ENCODE measurements at places on chromosomes 5 and 9.
A peak's percentile ranks its signal among the peaks of the same experiment; 100 is the strongest.

GRCh38 chr5:172007175-172008110 is 1.0 kb upstream of the FBXW11 start:
- DNase-seq: no peak

- DNase-seq: no peak
These were observed 6.8 kb upstream of the SPTLC1 start for GRCh38 chr9:92122061-92122460.

DNA sequence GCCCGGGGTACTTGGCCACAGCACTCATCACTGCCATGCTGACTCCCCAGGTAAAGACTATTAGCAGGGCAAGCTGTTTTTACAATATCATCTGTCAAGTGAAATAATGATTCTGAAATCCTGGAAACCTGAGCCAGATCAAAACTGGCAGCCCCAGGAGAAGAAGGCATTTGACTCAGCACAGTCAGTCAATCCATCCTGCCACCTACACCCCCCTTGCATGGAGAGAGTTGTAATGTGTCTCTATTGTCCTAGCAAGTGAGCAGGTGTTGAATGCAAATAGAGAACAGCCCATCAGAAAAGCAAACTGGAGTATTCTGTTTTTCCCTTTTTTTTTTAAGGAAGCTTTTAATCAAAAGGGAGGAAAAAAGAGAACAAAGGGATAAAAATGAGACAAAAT is 291.2 kb downstream of the BRINP1 start:
- DNase-seq: no peak

DNA sequence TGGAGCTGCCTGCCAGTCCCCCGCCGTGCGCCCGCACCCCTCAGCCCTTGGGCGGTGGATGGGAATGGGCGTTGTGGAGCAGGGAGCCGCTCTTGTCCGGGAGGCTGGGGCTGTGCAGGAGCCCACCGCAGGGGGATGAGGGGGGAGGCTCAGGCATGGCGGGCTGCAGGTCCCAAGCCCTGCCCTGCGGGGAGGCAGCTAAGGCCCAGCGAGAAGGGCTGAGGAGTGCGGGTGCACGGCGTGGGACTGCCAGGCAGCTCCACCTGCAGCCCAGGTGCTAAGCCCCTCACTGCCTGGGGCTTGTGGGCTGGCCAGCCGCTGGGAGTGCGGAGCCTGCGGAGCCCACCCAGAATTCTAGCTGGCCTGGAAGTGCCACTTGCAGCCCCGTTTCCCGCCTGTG is 991.7 kb upstream of the ARRDC3 start:
- DNase-seq: no peak

DNA sequence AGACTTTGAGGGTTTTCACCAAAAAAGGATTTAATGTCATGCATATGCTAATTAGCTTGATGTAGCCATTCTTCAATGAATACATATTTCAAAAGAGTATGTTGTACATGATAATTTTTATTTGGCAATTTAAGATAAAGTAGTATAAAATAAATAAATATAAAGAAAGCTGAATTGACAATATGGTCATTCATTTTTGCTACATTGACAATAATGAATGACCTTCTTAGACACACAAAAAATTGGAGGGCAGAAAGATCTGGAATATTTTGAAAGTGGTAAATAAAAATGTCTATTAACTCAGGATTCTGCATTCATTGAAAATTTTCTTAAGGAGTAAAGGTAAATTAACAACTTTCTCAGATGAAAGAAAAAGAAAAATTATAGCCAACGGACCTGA is 324.8 kb upstream of the FTMT start:
- no peak for DNase-seq

GRCh38 chr5:146068977-146069779 is 36.2 kb downstream of the PLAC8L1 start:
- no peak for DNase-seq

DNA sequence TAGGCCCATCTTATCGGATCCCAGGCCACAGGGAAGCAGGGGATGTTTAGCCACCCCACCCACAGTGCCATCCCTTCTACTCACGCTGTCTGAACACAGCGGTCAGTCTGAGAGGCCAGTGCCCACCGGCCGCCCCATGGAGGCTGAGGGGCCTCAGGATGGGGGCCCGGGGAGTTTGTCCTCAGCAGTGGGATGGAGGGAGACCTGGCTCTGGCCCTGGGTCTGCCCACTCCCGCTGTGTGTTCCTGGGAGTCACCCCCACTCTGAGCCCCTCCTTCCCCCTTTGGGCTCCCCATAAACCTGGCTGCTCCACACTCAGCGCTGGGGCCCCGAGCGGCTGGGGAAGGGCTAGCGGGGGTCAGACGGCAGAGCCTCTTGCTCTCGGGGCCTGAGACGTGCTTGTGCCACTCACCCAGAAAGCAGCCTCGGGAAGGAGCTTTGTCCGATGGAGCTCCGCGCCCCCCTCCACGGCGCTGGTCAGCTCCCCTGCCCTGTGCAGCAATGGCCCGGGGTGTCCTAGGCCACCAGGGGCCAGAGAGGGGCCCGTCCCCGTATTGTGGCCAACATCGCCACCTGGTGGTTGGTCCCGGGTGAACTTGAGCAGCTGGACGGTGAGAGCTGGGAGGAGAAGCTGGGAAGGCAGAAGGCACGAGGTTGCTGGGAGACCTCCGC is 10.9 kb upstream of the LAMC3 start:
- peak; percentile 3 for DNase-seq

DNA sequence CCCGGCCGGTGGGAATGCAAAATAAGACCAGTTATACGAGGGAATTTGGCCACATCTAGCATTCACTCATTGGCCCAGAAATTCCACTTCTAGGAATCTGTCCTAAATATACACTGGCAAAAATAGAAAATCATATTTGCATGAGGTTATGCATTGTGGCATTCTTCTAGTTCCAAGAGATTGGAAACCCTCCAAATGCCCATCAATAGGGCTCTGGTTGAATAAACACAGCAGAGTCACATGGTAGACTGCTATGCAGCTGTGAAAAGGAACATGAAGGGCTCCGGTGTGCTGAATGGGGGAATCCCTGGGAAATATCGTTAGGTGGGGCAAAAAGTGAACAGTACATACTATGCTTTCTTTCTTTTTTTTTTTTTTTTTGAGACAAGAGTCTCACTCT is 36.8 kb downstream of the PTGES start:
- DNase-seq: no peak

GRCh38 chr5:64576250-64576649 is 70.4 kb downstream of the RGS7BP start:
- no peak for DNase-seq

DNA sequence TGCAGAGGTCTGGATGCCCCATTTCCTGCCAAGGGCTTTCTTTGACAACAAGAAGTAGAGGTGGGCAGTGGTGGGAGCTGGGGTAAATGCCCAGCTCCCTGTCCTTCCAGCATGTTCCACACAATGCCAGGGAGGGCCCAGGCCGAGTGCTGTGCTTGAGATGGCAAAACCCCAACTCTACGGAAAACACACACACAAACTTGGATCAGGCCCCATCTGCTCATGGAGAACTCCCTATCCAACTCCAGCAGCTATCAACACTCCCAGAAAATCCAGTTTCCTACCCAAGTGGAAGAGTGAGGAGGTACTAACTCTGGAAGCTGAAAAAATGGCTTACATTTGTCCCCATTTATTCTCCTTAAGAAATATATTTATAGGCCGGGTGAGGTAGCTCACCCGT is 61.1 kb upstream of the FUBP3 start:
- no peak for DNase-seq

GRCh38 chr9:27042476-27042875 is 37.0 kb upstream of the LRRC19 start:
- no peak for DNase-seq

- peak; percentile 40 for DNase-seq
These were observed 142.6 kb downstream of the PBX3 start for GRCh38 chr9:125889476-125890419.

DNA sequence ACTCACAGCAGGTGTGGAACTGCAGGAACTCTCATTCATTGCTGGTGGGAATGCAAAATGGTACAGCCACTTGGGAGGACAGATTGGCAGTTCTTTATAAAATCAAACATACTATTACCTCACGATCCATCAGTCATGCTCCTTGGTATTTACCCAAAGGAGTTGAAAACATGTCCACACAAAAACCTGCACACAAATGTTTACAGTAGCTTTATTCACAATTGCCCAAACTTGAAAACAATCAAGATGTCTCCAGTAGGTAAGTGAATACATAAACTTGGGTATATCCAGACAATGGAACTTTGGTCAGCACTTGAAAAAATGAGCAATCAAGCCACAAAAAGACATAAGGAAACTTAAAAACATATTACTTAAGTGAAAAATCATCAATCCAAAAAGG is 215.5 kb downstream of the IRX1 start:
- DNase-seq: no peak

GRCh38 chr9:89853931-89854330 is 249.1 kb downstream of the GADD45G start:
- DNase-seq: no peak

- no peak for DNase-seq
These were observed 407.7 kb upstream of the GRAMD2B start for GRCh38 chr5:126015235-126016181.

- peak; percentile 41 for DNase-seq
These were observed 26.2 kb downstream of the IRF1 start for GRCh38 chr5:132464156-132464939.

- no peak for DNase-seq
These were observed 141.7 kb downstream of the SV2C start for GRCh38 chr5:76224898-76225297.

- DNase-seq: no peak
These were observed 7.2 kb downstream of the GABBR2 start for GRCh38 chr9:98701576-98701975.

DNA sequence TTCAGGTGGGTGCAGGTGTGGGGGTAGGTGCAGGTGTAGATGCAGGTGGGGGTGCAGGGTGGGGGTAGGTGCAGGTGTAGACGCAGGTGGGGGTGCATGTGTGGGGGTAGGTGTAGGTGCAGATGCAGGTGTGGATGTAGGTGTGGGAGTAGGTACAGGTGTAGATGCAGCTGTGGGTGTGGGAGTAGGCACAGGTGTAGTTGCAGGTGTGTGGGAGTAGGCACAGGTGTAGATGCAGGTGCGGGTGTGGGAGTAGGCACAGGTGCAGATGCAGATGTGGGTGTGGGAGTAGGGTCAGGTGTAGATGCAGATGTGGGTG is 94.6 kb downstream of the PHF2 start:
- no peak for DNase-seq

DNA sequence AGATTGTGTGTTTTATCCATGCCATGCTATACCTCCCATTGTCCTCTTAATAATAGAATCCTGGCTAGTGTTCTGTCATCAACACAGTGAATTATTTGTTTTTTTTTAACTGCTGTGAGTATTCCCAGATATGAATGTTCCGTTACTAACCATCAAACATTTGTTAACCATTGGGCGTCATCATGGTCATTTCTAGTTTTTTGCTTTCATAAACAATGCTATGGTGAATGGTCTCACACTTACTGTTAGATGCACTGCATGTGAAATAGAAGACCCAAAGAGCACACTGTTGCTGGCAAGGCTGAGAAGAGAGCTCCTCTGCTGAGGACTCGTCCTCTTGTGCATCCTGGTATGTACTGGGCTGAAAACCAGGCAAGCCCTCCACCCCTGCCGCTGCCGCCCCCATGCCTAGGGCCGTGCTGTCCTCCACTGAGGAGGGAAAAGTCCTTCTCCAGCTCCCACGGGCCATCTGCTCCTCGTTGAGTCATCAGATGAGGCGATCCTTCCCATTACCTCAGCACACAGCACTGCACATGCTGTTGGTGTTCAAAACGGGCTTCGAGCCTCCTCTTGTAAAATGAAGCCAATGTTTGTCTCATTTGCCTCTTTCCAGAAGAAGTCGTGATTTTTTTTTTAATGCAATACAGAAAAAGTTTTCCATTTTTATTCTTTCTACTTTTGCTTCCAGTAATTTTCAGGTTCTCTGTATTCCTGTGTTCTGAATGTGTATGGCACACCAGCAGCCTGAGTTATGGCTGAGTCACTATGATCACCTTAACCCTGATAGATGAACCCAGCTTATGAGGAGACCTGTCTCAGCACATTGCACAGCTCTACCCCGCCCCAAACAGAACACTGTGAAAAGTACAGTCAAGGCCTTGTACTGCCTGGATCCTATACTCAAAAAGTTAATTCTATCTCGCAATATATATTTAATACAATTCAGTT is 219.0 kb downstream of the AOPEP start:
- no peak for DNase-seq

DNA sequence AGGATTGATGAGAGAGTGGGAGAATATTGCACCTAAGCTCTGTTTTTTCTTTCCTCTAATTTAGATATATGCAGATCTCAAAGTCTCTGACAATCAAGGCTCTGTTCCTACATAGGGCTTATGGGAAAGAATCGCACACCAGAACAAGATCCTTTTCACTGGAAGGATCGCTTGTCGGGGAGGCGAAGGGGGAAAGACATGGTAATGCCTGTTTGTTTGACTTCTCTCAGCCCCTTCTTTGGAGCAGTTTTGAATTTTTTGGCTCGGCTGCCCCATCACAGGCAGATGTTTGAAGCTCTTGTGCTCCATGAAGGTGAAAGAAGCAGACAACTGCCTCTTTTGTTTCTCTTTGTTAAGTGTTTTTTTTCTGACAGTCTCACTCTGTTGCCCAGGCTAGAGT is 599.9 kb upstream of the ZNF608 start:
- no peak for DNase-seq

DNA sequence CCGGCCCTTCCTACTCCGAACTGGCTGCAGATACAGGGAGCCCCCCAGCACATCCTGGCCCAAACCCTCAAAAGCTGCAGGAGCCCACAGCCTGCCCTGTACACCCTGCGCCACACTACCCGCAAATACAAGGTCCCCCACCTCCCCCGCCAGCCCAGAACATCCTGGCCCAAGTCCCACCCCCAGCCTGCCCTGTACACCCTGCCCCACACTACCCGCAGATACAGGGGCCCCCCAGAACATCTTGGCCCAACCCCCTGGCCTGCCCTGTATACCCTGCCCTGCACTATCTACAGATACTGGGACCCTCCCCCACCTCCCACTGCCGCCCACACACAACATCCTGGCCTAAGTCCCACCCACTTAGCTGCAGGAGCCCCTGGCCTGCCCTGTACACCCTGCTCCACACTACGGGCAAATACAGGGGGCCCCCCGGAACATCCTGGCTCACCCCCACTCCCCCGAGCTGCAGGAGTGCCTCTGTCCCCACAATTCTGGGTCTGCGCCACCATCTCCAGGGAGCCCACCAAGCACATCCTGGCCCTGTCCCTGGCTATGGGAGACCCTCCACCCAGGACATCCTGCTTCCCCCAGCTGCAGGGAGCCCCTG is 8.3 kb downstream of the LPCAT1 start:
- no peak for DNase-seq

- no peak for DNase-seq
These were observed 13.9 kb downstream of the RAI14 start for GRCh38 chr5:34669931-34670516.

DNA sequence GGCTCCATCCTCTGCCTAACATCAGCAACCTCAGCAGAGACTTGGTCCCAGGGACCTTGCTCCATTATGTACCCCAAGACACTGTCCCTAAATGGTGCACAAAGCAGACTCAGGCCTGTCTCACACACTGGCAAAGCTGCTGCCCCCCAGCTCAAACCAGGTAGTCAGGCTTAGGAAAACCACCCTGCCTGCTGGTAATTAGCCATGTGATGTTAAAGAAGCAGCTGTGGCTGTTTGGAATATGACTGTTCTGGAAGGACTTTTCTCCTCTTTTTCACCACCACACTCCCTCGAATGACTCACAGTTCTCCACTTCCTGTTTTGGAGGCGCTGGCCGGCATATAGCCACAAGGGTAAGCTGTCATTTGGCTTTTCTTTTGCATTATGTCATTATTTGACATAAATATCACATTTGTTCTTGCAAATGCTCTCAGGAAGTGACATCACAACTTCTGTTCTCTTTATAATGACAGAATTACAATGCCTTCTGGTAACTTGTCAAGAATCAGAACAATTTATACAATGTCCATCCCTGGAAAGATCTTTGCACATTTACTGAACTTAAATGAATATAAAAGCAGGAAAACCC is 113.9 kb downstream of the SUSD1 start:
- DNase-seq: peak; percentile 48

GRCh38 chr5:111606194-111606593 is 93.9 kb upstream of the STARD4 start:
- no peak for DNase-seq
